ENCODE measurements at places on chromosomes 5 and 9.

GRCh38 chr9:16869131-16869881, 1.2 kb downstream of the BNC2 start:
- no peak for DNase-seq

GRCh38 chr5:150211156-150212030, 21.5 kb downstream of the SLC6A7 start:
- DNase-seq: no peak

GRCh38 chr5:73129143-73129542, 8.8 kb downstream of the TMEM171 start:
- no peak for DNase-seq

DNA sequence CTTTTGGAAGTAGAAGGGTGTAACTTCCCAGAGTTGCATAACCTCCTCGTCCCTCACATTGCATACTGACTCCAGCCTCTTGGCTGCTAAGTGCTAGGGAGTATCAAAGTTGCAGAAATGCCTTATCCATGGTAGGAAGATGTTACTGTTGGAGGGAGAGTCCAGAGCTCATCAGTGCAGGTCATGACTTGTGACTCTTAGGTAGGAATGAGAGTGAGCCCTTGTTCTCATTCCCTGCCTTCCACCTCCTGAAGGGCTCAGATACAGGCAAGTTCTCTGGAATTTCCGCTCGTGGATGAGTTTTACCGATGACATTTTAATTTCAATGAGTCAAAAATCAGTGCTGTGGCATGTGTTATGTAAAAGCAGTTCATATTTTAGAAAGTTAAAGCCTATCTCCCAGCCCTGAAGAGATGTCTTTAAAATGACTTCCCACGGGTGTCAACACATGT, 17.0 kb downstream of the IRX1 start:
- DNase-seq: no peak

GRCh38 chr9:29798599-29798998, 2225.3 kb upstream of the C9orf72 start:
- no peak for DNase-seq

DNA sequence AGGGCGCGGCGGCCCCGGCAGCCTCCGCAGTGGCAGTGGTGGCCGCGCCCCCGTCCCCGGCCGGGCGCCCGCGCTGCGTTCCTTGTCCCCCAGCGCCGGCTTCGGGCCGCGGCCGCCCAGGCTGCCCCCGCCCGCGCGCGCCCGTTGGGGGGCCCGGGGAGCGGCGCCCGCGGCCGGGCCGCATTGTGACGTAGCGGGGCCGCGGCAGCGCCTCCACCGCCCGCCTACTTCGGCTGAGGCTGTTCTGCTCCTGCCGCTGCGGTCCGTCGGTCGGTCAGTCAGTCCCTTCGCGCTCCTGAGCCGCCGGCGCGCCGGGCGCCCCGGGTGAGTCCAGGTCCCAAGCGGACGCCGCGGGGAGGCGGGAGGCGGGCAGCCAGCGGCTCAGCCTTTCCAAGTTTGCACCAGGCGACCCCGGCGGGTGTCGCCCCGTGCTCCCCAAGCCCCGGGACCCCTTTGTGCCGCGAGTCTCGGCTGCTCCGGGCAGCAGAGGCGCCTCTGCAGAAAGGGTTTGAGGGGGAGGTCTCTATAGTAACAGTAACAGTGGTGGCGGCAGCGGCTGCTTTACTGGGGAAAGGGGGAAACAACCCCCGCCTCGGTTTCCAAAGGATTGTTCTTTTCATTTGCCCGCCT, at the start of gene SNCAIP:
Gene SNCAIP (plus strand): TSS at position 277 of the 630 bp plus-strand sequence. CDS start 78,898 bp downstream, outside the sequence.
- peak; percentile 49 for DNase-seq

DNA sequence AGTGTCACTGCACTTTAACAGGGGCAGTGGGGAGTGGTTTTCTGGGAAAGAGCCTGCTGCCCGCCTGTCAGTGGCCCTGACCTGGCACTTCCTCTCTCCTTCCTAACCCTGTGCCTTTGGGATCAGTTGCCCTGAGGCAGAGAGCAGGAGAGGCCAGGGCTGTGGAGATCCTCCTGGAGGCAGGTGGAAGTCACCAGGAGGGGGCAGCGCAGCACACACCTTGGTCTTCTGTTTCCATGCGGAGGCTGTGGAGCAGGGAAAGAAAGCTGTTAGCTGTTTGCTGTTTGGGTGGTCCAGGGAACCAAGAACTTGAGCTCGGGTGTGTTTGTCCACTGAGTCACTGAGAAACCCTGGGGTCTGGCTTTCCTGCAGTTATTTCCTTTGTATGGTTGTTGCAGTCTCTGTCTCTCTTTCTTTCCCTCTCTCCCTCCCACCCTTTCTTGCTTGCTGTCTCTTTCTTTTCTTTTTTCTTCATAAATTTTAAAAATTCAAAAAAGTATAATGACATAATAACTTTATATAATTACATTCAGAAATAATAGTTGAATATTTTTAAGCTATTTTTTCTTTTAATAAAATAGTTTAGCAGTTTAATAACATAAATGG, 28.1 kb downstream of the NTRK2 start:
- DNase-seq: peak; percentile 89

DNA sequence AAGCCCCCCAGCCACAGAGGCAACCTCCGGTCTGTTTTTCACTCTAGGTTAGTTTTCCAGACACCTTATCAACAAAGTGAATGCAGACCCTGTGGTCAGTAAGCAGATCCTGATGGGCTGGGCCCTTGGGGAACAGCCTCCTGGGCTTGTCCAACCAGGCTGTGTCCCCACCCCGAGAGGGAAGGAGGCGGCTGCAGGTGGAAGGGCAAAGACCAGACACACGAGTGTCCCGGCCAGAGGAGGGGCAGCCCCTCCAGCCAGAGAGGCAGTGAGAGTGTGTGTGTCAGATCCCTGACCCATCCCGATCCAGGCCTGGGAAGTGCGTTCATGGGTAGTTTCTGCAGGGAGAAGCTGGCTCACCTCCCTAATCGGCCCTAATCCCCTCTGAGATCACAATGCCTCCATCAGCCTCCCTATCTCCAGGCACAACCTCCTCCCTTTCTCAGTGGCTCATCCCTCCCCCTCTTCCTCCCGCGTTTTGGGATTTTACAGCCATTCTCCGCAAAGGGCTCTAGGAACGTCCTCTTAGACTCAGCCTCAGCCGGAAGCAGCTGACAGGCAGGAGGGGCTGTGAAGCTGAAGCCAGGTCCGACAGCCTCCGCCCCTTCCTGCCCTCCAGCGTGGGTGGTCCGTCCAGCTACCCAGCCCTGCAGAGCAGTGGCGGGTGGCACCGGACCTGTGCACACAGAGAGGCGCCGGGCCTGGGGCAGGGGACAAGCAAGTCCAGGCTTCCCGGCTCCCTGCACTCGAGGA, 9.7 kb downstream of the SLC12A7 start:
- DNase-seq: no peak

DNA sequence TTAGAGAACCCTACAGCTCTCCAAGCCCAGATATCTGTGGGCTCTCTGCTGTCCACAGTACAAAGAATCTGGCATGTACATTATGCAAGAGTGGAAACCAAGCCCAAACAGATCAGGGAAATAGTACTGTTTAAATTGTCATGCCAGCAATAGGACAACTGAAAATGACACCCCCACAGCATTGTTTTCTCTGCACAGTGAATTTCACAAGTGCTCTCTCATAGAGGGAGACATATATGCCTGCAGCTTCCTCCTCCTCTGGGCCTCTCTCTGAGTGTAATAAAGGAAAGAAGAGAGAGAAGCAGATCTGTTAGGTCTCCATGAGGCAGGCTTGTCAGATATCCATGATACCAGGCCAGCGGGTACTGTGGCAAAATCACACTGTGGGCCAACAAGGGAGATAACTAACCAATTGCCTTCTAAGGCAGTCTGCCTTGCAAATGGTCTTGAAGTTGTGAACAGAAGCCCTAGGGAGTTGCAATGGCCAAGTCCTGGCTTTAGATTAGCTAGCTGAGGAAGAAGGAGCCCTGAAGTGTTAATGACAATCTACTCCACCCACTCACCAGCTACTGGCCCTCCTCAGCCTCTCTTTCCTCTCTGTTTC, 54.4 kb upstream of the JMY start:
- no peak for DNase-seq

GRCh38 chr5:32783661-32784060, 72.5 kb downstream of the NPR3 start:
- DNase-seq: no peak

DNA sequence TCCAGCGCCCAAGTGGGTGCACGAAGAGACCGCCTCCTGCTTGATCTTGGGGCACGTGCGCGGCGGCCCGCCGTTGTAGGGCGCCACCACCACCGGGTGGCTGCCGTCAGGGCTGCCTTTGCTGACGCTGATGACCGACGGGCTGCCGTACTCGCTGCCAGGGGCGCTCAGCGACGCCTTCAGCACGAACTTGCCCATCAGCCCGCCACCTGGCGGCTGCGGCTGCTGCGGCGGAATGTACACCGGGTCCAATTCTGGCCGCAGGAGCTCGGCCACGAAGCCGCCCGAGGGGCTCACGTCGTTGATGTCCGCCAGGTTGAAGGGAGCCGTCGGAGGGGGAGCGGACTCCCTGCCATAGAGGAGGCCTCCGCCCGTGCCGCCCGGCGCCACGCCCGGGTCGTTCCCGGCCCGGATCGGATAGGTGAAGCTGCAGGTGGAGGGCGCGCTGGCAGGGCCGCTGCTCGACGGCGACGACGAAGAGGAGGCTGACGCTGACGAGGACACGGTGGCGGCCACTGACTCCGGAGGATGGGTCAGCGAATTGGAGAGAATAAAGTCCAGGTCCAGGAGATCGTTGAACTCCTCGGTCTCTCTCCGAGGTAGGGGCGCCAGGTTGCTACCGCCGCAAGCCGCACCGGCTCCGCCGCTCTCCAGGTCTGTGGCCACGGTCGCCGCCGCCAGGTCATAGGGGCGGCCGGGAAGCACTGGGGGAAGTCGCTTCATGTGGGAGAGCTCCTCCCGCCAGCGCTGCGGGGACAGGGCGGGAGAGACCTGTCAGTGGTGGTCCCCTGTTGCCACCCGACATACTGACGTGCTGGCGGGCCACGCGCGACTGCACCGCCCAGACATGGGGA, 1.8 kb downstream of the KLF4 start:
- DNase-seq: peak; percentile 11

GRCh38 chr5:105033637-105034400, 1471.2 kb upstream of the NUDT12 start:
- no peak for DNase-seq
